Activated T-cell treated with anti-CD3 and anti-CD28 coated beads, Interleukin-2, amount 50 U/mL, for 48 hours (primary cell): ENCODE measurements at places on chromosomes 3 and 15.

DNA sequence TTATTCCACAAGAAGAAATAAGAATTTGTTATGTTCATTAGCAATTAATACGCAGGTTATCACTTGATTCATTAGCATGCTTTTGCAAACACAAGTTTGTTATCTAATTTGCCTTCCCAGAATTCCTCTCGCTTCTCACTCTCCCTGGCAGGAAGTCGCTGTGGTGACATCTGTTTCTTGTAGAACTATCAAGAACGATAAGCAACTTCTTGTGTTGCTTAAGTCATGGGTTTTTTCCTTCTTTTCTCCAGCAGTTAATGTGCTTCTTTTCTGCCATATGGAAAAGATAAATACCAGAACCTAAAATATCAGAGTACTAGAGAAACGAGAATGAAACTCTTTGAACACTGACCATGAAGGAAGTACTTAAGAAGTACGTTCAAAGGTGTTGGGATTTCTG lies 99.8 kb upstream of the CHMP2B start:
- DNase-seq, result no peak

DNA sequence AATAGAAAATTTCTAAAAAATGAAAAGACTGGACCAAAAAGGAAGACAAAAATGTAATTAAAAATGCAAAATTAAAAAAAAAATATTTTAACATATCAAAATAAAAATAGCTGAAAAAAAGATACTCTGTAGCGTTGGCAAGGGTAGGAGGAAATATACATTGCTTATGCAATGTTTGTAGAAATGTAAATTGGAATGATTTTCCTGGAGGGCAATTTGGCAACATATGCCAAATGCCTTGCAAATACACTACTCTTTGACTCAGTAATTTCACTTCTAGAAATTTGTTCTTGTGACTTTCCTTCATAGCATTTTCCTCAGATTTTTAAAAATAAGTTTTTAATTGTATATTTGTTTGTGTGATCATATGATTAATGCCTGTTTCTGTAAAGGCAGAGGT lies 296.6 kb downstream of the ZNF621 start:
- no peak for DNase-seq

- DNase-seq, result no peak
Observed at GRCh38 chr3:45100981-45101407, 45.2 kb downstream of the CDCP1 start.

GRCh38 chr3:139529662-139530061 lies 9.9 kb downstream of the RBP1 start:
- DNase-seq, result no peak

DNA sequence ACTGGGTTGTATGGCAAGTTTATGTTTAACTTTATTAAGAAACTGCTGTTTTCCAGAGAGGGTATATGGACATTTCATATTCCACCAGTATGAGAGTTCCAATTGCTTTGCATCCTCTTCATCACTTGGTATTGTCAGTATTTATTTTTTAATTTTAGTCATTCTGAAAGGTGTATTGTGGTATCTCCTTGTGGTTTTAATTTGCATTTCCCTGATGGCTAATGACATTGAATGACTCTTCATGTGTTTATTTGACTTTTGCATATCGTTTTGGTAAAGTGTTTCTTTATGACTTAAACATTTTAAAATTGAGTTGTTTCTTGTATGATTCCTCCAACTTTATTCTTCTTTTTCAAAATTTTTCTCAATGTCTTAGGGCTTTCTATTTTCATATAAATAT lies 44.4 kb downstream of the IL1RAP start:
- no peak for DNase-seq
